Stimulated activated CD4-positive, alpha-beta T cell treated with anti-CD3 and anti-CD28 coated beads, TNF-alpha, amount 100 ng/mL, for 4 hours (primary cell): ENCODE measurements at places on chromosomes 12 and 14.

GRCh38 chr12:23944067-23944466 lies 5.4 kb downstream of the SOX5 start:
- DNase-seq = no peak

- DNase-seq = no peak
These were observed 613 bp downstream of the ARHGEF40 start for GRCh38 chr14:21070610-21071224.

GRCh38 chr14:55803873-55804553 lies 224.0 kb downstream of the KTN1 start:
- DNase-seq = no peak

DNA sequence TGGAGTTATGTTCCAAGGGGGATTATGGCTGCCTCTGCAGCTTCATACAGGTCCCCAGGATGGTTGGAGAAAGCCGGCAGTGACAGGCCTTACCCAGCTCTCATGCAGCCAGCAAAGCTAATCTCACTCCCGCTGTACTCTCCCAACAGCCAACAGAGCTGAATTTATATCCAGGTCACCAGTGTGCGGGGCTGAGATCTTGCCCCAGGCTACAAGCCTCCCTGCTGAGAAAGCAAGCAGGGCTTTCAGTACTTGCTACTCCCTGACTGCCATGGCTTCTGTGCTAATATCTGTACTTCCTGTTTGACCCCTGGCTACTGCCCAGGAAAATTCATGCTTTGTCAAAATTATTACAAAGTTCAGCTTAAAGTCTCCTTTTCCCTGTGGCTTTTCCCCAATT lies 92.9 kb downstream of the ATP23 start:
- no peak for DNase-seq

DNA sequence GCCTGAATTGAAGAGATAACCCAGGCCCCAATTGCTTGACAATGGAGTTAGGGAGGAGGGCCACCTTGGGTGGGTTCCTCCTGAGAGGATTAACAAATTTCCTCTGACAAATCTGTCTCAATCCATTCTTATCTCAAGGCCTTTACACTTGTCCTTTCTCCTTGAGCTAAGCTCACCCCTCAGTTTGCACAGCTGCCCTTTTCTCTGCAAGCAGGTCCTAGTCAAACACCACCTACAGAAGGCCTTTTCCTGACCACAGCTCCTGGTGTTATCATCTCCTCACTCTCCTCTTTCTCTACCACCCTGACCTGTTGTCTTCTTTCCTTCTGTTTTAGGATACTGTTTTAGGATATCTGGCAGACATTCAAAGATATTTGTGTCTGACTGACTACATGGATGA lies 26.4 kb upstream of the GSC start:
- no peak for DNase-seq
